ENCODE measurements at places on chromosomes 12 and 14.

DNA sequence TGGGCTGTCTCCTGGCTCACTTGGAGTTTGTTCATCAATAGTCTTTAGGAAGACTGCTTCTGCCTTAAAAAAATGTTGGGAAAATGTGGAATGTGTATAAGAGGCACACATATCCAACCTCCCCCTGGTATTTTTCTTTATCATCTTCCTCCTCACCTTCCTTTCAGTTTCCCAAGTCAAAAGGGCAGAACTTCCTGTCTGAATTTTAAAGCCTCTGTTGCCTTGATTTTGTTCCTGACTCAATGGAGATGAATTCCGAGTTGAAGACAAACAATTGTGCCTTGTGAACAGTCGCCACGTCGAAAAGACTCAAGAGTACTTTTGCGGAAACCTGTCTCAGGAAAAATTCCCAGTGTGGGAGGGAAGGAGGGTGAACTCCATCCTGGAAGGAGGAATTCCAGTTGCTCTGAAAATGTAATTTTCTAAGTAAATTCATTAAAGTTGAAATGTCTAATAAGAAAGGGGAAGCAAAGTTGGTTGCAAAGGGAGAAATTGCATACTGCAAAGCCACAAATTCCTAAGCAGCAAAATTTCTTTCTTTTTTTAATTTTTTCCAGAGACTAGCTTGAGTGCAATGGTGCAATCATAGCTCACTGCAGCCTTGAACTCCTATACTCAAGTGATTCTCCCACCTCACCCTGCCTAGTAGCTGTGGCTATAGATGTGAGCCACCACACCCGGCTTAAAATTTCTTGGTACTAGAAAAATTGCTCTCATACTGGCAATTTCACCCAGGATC is 50.2 kb upstream of the ELK3 start:
- no peak for DNase-seq

- no peak for DNase-seq
Observed at GRCh38 chr12:94386422-94386821, 73.2 kb downstream of the CEP83 start.

GRCh38 chr12:124032265-124032886 is 59.4 kb downstream of the ZNF664 start:
- peak; percentile 62 for DNase-seq

GRCh38 chr14:61368114-61368710 is 46.8 kb downstream of the PRKCH start:
- no peak for DNase-seq

DNA sequence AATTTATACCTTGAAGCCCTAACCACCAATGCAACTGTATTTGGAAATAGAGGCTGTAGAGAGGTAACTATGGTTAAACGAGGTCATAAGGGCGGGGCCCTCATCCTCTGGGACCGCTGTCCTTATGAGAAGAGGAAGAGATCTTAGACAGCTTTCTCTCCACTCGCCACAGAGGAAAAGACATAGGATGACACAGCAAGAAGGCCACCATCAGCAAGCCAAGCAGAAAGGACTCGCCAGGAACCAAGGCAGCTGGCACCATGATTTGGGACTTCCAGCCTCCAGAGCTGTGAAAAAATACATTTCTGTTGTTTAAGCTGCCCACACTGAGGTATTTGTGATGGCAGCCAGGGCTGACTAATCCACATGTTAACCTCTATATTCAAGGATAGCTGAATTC is 30.4 kb upstream of the BCAT1 start:
- no peak for DNase-seq

DNA sequence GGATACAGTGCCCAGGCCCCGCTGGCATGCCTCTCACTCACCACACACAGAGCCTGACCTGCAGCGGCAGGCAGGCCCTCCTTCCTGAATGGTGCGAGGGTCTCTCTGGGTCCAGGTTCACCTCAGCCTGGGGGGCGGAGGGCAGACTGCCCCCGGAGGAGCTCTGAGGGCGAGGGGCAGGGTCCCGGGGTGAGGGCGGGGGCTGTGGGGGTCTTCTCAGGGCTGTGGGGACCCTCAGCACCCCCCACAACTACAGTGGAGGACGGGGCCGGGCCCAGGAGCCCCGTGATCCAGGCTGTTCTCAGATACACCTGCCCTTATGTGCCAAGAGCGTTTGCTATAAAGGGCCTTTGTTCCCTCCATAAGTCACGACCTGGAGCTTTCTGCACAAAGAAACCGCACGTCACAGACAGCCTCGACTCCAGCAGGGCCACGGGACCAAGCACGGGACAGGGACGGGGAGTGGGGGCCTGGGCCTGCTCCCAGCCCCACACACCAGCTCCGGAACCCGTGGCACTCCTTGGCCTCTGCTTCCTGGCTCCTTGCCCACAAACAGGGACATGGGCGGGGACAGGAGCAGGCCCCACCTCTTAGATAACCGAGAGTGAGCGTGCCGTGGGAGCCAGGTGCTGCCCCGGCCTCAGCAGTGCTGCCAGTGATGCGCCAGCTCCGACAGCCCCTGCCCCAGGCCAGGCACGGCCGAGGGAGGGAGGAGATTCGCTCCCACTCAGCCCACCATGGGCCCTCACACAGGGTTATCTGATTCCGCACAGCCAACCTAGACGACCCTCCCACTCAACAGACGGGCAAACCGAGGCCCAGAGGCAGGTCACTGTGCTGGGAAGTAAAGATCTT is 101.9 kb downstream of the RFLNA start:
- DNase-seq: no peak

- no peak for DNase-seq
Observed at GRCh38 chr12:62248873-62249272, 11.3 kb upstream of the USP15 start.

DNA sequence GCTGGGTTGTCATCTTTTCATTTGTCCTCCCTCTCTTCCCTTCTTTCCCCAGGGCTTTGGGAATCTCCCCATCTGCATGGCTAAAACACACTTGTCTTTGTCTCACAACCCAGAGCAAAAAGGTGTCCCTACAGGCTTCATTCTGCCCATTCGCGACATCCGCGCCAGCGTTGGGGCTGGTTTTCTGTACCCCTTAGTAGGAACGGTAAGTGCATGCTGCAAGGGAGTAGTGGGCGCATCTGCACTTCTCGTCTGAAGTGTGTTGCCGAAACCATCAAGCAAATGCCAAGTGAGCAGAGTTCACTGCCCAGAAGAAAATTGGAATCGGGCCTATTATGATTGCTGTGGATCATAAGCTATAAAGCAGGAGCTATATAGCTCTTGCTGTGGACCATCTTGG is 10.6 kb upstream of the AKAP5 start:
- DNase-seq: no peak

DNA sequence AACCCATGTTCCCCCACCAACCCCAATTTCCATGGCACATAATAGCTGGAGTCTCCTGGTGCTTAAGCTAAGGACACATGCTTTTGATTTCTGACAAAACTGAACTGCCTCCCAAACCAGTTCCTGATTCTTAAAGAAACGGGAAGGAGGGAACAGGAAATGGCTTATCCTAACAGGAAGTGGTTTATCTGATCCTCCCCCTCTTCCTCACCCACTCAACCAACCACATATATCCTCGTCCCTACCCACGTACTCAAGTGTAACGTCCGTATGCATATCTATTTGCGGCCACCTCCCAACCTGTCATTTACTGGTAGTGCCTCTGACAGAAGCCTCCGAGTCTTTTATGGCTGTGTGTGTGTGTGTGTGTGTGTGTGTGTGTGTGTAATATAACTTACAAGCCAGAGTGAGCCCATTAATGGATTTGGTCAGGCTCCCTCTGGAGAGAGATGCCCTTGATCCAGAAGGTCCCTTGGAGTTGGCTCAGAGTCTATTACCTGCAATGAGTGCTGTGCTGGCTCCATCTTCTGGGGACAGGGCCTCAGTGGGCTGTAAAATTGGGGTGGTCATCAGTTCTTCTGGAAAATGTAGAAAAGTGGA is 7.7 kb downstream of the DAZAP2 start:
- peak; percentile 24 for DNase-seq

GRCh38 chr12:124566161-124566996 is 1.0 kb downstream of the NCOR2 start:
- peak; percentile 74 for DNase-seq

GRCh38 chr12:105574056-105574715 is 243.7 kb downstream of the C12orf75 start:
- DNase-seq: no peak

DNA sequence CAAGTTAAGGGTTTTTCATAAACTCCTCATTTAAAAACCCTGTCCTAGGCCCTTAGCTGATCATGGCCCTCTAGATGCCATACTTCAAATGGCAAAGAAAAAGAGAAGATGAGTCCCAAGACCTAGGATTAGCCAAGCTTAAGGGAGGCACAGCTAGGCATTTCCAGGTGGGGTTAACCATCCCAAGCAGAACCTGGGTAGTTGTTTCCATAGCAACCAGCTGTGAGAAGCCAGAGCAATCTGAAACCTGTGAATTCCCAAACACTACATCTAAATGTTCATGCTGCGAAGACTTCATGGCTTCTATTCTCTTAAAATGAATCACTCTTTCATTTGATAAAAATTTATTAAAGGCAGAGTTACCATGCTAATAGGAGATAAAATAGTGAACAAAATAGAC is 372.9 kb downstream of the C12orf50 start:
- no peak for DNase-seq

GRCh38 chr12:108332791-108333382 is 6.2 kb downstream of the CMKLR1 start:
- DNase-seq: no peak

- DNase-seq: no peak
Observed at GRCh38 chr14:79421811-79422210, 789.5 kb downstream of the DIO2 start.

DNA sequence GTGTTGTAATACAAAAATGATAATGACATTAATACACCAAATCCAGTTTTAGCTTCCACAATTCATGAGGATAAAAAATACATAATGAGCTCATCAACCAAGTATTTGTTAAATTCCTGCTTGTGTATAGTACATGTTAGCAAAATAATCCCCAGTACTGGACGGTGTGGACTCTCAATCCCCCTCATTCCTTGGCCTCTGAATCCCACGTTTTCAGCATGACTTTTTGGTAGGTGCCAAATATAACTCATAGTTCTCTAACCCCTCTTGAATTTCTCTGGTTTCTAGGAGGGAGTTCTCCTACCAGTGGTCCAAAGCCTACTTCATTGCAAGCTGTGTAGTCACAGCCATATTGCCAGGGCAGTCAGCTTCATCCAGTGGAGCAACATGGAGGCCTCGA is 41.4 kb upstream of the EPS8 start:
- DNase-seq: no peak

DNA sequence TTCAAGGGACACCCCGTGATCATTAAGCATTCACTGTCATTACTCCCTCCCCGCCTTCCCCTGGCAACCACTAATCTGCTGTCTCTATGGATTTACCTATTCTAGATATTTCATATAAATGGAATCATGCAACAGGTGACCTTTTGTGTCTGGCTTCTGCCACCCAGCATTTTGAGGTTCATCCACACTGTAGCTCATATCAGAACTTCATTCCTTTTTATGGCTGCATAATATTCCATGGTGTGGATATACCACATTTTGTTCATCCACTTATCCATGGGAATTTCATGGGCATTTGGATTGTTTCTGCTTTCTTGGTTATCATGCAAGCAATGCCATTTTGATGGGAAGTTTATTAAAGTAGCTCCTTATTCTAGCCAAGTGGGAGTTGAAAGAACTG is 184.2 kb upstream of the VASH1 start:
- no peak for DNase-seq

DNA sequence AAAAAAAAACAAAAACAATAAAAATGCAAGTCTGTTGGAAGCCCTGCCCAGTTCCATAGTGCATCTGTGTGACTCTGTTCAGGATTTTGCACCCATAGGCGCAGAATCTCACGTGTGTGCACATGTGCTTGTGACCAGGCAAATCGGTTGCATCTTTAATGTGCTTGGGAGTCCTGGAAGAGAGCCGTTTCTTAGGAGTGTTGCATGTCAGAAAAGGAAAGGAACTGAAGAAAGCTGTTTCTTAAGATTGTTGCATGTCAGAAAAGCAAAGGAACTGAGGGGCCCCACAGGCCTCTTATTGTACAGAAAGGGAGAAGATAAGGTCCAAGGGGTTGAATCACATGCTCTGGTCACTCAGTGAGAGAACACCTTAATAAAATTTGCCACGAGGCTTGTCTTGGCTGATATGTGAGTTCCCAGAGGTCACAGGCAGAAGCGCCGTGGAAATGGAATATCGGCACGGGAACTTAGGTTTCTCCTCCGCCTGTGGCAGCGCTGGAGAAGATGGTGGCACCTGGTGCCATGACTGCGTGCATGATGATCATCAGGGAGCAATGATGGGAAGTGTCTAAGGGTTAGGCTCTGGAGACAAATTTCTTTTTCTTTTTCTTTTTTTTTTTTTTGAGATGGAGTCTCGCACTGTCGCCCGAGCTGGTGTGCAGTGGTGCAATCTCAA is 90.0 kb downstream of the LRRC74A start:
- DNase-seq: no peak

DNA sequence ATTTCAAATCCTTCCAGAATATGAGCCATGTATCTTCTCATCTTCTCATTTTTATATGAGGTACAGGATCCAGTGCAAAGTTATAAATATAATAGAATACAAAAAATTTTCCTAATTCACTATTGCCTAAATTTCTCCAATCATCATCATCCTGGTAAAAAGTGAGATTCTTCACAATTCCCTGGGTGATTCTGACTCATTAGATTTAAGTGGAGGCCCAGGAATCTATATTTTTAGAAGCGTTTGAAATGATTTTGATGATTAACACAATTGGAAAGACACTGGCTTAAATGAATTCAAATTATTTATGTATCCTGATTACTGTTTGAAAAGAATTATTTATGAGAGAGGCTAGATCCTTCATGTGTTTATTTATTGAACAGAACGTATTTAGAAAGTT is 380.3 kb upstream of the PDE3A start:
- no peak for DNase-seq

GRCh38 chr12:108515916-108516315 is 839 bp downstream of the FICD start:
- no peak for DNase-seq

- no peak for DNase-seq
Observed at GRCh38 chr12:70837026-70837425, 83.5 kb downstream of the PTPRR start.

DNA sequence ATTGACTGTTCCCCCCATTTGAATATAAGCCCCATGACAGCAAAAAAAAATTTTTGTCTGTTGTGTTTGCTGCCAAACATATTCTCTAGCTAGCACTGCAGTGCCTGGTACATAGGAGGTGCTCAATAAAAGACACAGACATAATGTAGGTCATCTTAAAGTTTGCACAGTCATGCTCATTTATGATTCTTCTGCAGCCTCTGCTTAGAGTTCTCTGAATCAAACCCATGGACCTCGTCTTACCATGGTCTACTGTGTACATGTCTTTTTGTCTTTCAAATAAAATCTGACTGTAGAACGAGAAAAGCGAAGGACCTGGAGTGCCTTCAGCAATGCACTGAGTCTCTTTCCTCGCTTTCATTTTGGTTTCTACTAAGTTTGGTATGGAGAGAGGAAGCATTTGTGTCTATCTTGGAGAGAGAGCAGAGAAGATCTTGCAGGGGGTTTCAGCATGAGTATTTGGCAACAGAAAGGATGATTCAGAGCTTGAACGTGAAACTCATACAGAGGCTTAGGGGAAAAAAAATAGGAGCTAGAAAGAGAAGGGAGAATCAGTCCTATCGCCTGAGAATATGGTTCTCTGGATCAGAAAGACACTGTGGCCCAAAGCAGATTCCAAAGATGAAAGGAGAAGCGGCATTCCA is 38.8 kb upstream of the TMCC3 start:
- DNase-seq: no peak
